B cell (primary cell): ENCODE measurements at places on chromosomes 1 and 21. TPM values are rescaled to one million over a fixed set of nuclear protein-coding genes. Genes with fewer than 3 reads are reported as not detected.
A peak's percentile ranks its signal among the peaks of the same experiment; 100 is the strongest.

DNA sequence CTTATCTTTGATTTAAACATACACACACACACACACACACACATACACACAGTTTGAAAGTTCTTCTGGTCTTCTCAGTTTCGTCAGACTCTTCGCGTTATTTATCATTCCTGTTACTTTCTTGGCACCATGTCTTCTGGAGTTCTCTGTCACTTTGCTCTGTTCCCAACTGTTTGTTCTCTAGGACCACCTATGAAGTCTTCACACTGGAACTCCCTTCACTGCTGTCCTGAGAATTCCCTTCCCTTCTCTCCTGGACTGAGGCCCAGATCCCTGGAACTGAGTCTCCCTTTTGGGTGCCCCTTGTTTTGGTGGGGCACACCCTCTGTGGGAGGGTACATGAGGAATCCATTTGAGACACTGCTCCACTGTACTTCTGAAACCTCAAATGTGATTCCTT, 30.5 kb downstream of the ALG14 start:
- DNase-seq: no peak

- no peak for DNase-seq
Measured at GRCh38 chr1:181396811-181397210, 86.5 kb upstream of the CACNA1E start.

GRCh38 chr1:94298861-94299260, 61.5 kb upstream of the ARHGAP29 start:
- DNase-seq: no peak

GRCh38 chr1:94039514-94039870, 81.5 kb downstream of the ABCA4 start:
- DNase-seq: peak; percentile 51

GRCh38 chr1:231699784-231700183, 73.2 kb downstream of the DISC1 start:
- DNase-seq: no peak

The FBLIM1 gene
- total RNA-seq: not detected in 2 replicates

The SLC25A34 gene
- total RNA-seq: 5.4 and 7.0 TPM in 2 replicates

The NIBAN1 gene
- 13.2 and 13.5 TPM in 2 replicates for total RNA-seq

The MYCL gene
- 0.49 and 0.62 TPM in 2 replicates for total RNA-seq

The RGS7 gene
- total RNA-seq: 0.15 TPM in 1 of 2 replicates, not detected in the other

The OPRD1 gene
- not detected in 2 replicates for total RNA-seq

- no peak for DNase-seq
Measured at GRCh38 chr21:39850333-39850732, 16.9 kb upstream of the PCP4 start.

DNA sequence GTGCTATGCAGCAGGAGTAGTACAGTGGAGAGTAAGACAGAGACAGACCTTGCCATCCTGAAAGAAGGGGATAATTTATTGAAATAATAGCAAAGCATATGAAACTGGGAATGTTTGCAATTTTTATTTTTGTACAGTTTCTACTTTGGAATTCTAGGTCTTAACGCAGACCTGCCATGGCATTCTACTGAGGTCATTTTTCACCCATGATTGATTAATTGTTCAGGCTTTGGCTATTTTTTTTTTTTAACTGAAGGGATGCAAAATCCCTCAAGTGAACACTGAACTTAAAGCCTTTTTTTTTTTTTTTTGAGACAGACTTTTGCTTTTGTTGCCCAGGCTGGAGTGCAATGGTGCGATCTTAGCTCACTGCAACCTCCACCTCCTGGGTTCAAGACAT, 27.1 kb downstream of the MTF2 start:
- DNase-seq: no peak

The FAF1 gene
- total RNA-seq: 58.4 and 61.1 TPM in 2 replicates

- DNase-seq: no peak
Measured at GRCh38 chr1:197842646-197843045, 59.8 kb upstream of the C1orf53 start.

The LAPTM5 gene
- 1,351 and 1,384 TPM in 2 replicates for total RNA-seq

DNA sequence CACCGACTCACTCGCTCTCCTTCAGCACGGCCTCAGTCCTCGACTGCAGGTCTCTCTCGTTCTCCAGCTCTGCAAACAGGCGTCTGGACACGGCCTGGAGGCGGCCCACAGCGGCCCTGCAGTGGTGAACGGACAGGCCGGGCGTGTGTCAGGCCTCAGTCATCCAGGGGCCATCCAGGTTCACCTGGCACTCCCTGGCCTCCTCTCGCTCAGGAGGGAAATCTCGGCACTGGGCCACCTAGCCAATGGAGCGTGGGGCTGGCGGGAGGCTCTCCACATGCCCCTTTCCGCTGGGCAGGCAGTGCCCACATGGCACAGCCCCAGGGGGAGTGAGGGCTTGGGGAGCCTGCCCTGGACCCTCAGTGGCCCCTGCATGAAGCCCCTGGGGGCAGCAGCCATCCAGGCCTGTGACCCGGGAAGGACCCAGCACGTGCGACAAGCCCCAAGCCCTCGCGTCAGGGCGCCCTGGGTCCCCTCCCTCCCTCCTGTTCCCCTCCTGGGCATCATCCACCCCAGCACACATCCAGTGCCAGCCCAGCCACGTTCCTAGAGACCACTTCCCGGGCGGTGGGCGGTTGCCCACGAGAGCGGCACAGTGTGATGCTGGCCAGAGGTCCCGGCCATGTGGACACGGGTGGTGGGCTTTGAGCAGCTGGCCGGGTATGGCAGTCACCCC, 18.1 kb downstream of the CFAP74 start:
- no peak for DNase-seq

The FCER1G gene
- 0.76 and 1.7 TPM in 2 replicates for total RNA-seq

GRCh38 chr1:14699620-14700019, 101.1 kb downstream of the KAZN start:
- no peak for DNase-seq
